Activated naive CD8-positive, alpha-beta T cell treated with anti-CD3 and anti-CD28 coated beads, Interleukin-2, amount 10 ng/mL, durations not matched to agents 7 days and 5 days (primary cell): ENCODE measurements at places on chromosomes 16 and 17. TPM values are rescaled to one million over a fixed set of nuclear protein-coding genes. Genes with fewer than 3 reads are reported as not detected.

Gene AGRP
- total RNA-seq = not detected

GRCh38 chr17:28839221-28839620 lies 3.4 kb downstream of the FAM222B start:
- DNase-seq = no peak
- peaks cover 7% of the 10 kb centered on the region for H3K36me3 ChIP-seq

DNA sequence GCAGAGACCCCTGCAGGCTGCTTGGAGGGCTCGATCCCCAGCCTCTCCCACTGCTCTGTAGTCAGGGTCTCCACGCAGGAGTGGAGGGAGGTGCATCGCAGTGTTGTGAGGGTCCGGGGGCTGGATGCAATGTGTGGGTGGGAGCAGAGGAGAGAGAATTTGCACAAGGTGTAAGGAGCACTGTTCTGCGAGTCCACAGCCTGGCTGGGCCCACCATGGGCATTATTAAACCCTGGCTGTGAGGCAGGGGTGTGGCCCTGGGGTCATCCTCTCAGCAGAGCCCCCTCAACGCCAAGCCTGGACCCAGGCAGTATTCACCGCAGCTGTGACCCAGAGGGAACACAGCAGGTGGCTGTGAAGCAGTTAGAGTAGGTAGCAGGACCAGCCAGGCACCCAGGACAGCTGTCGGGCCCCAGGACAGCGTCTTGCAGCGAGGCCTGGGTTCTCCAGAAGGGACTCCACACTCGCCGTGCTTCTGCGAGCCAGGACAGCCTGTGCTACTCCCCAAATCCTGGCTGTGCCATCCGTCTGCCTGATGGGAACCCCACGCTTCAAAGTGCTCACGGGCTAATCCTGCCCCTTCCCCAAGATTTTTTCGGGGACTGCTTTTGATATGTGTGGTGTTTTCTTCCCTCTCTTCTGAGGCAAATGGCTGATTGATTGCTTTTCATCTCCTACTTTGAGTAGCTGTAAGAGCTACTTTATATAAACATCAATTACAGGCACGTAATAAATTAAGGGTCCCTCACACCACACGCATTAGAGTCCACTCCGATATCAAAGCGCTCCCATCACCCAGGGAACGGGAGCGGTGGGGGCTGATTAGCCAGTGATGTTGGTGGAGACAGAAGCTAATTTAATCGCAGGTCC lies 100.9 kb upstream of the GSE1 start:
- DNase-seq = no peak
- peaks cover 4% of the 10 kb centered on the region for H3K27me3 ChIP-seq
- no peaks in the 10 kb centered on the region for H3K4me1 ChIP-seq

GRCh38 chr16:70662991-70663523 lies 16.7 kb downstream of the IL34 start:
- no peak overlapping the region for H3K4me3 ChIP-seq
- no peak for DNase-seq
- no peak overlapping the region for H3K27ac ChIP-seq

DNA sequence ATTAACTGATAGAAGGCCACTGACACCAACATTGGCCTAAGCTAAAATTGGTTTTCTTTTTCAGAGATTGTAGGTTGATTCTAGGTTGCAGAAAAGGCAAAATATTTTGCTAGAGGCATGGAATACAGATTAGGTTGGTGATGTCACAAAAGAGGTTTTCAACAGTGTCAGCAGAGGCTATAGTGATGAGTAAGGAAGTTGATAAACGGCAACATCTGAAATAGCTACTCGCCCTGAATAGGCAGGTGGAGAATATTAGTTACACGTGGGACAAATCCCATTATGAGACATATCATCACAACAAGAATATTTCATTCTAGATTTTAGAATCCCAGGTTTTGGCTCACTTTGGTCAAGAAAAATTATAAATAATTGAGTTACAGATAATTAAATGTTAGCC lies 1.5 kb upstream of the TOM1L1 start:
- H3K27me3 ChIP-seq = peaks cover 45% of the 10 kb centered on the region
- DNase-seq = no peak
- H3K36me3 ChIP-seq = no peaks in the 10 kb centered on the region
- H3K4me1 ChIP-seq = peaks cover 3% of the 10 kb centered on the region
